Naive B cell (primary cell): ENCODE measurements at places on chromosomes 3 and 15. TPM values are rescaled to one million over a fixed set of nuclear protein-coding genes. Genes with fewer than 3 reads are reported as not detected.

DNA sequence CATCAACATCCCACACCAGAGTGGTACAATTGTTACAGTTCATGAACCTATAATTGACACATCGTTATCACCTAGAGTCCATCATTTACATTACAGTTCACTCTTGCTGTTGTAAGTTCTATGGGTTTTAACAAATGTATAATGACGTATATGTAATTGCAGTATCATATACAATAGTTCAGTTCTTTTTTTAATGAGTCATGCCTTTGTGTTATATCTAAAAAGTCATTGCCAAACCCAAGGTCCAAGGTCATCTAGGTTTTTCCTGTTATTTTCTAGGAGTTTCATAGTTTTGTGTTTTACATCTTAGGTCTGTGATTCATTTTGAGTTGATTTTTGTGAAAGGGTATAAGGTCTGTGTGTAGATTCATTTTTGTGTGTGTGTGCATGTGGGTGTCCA is 160.9 kb upstream of the GALNT15 start:
- no peak for DNase-seq
- no peaks in the 10 kb centered on the region for H3K4me1 ChIP-seq
- no peaks in the 10 kb centered on the region for H3K36me3 ChIP-seq
- peaks cover 4% of the 10 kb centered on the region for H3K27me3 ChIP-seq
- H3K27ac ChIP-seq = no peak overlapping the region
- H3K4me3 ChIP-seq = no peak overlapping the region

GRCh38 chr3:54905261-54905888 is 22.5 kb downstream of the LRTM1 start:
- no peak overlapping the region for H3K4me3 ChIP-seq
- H3K27ac ChIP-seq = no peak overlapping the region
- no peak for DNase-seq
- H3K27me3 ChIP-seq = no peaks in the 10 kb centered on the region
- no peaks in the 10 kb centered on the region for H3K36me3 ChIP-seq
- H3K4me1 ChIP-seq = no peaks in the 10 kb centered on the region

GRCh38 chr3:108137460-108137814 is 46.6 kb upstream of the CD47 start:
- DNase-seq = no peak
- H3K4me1 ChIP-seq = peaks cover 61% of the 10 kb centered on the region
- H3K27ac ChIP-seq = peak overlapping the region; percentile 97
- H3K27me3 ChIP-seq = no peaks in the 10 kb centered on the region

DNA sequence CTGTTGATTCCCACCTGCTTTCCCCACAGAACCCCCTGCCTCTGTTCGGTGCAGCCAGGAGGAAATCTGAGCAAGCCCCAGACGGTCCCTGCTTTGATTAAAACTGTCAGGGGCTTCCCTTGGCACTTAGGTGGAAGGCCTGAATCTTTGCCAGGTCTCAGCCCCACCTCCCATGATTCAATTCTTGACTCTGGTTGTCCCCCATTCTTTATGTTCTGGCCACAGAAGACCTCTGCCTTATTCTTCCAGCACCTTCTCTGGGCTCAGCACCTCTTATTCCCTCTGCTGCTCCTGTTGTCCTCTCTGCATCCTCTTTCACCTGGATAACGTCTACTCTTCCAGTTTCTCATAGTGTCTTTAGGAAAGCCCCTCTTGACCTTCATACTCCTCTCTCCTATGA is 349.4 kb downstream of the PTPRG start:
- no peak overlapping the region for H3K4me3 ChIP-seq
- no peaks in the 10 kb centered on the region for H3K27me3 ChIP-seq

GRCh38 chr15:40878785-40879184 is 4.8 kb upstream of the RHOV start:
- no peaks in the 10 kb centered on the region for H3K36me3 ChIP-seq
- no peak overlapping the region for H3K27ac ChIP-seq
- H3K4me3 ChIP-seq = no peak overlapping the region
- DNase-seq = no peak
- peaks cover 5% of the 10 kb centered on the region for H3K27me3 ChIP-seq

GRCh38 chr3:61780455-61781228 is 219.3 kb downstream of the PTPRG start:
- H3K27me3 ChIP-seq = no peaks in the 10 kb centered on the region
- H3K27ac ChIP-seq = no peak overlapping the region
- no peak for DNase-seq

DNA sequence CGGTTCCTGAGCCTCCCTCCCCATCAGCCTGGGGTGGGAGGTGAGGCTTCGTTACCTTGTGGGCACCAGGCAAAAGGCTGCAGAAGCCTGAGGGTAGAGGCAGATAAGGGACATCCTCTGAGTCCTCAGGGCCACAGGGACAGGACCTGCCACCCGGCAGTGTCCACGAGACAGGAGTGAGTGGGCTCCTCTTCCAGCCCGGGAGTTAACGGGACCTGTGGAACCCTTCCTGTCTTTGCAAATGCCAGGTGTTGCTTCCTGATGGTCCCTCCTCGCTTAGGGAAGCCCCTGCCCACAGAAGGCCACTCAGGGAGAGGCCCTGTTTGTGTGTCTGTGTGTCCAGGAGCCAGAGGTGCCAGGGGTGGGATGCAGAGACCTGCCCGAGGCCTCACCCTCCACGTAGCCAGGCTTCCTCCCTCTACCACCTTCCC is 111.1 kb upstream of the ALDH1A3 start:
- DNase-seq = no peak
- H3K27ac ChIP-seq = no peak overlapping the region
- H3K4me3 ChIP-seq = no peak overlapping the region
- no peaks in the 10 kb centered on the region for H3K36me3 ChIP-seq
- H3K27me3 ChIP-seq = peaks cover 34% of the 10 kb centered on the region

- no peaks in the 10 kb centered on the region for H3K36me3 ChIP-seq
- peak overlapping the region; percentile 79 for H3K27ac ChIP-seq
- no peak overlapping the region for H3K4me3 ChIP-seq
- H3K27me3 ChIP-seq = no peaks in the 10 kb centered on the region
Observed at GRCh38 chr3:13044496-13045240, 28.6 kb downstream of the IQSEC1 start.

GRCh38 chr3:29486917-29487316 is 206.0 kb downstream of the RBMS3 start:
- DNase-seq = no peak
- no peak overlapping the region for H3K4me3 ChIP-seq
- H3K4me1 ChIP-seq = no peaks in the 10 kb centered on the region
- H3K27me3 ChIP-seq = no peaks in the 10 kb centered on the region
- no peak overlapping the region for H3K27ac ChIP-seq
- no peaks in the 10 kb centered on the region for H3K36me3 ChIP-seq

DNA sequence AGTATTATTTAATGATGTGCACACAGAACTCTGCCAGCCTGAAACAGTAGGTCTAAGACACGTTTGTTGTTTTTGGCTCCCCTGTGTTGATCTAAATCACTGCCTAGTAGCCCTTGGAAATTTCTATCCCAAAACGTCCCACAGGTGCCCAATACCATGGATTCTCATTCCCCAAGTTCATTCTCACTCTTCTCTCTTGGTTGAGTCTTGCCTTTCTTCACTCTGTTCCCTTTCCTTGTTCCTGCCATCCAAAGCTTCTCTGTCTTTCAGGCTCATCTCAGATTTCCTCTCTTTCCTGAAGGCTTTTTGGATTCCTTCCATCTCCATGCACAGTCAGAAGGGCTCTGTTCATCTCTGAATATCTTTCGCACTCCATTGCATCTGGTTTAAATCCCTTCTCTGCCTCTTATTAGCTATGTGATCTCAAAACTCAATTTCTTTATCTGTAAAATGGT is 54.2 kb downstream of the PPARG start:
- no peak overlapping the region for H3K27ac ChIP-seq
- no peak overlapping the region for H3K4me3 ChIP-seq
- H3K27me3 ChIP-seq = peaks cover 35% of the 10 kb centered on the region
- no peak for DNase-seq

- peaks cover 7% of the 10 kb centered on the region for H3K36me3 ChIP-seq
- peaks cover 6% of the 10 kb centered on the region for H3K4me1 ChIP-seq
- H3K27me3 ChIP-seq = no peaks in the 10 kb centered on the region
- no peak overlapping the region for H3K27ac ChIP-seq
- H3K4me3 ChIP-seq = no peak overlapping the region
Observed at GRCh38 chr3:126855374-126855773, 127.5 kb upstream of the PLXNA1 start.

DNA sequence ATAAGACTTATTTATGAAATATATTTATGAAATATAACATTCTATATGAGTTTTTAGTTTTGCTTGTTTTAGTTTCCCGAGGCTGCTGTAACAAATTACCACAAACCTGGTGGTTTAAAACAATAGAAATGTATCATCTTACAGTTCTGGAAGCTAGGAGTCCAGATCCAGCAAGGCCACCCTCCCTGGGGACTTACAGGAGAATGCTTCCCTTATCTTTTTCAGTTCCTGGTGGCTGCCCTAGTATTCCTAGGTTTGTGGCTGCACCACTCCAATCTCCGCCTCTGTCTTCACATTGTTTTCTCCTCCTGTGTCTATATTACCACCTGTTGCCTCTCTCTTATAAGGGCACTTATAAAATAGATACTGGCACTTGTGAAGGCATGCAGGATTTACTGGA is 877.8 kb downstream of the TUSC7 start:
- no peak overlapping the region for H3K4me3 ChIP-seq
- no peaks in the 10 kb centered on the region for H3K4me1 ChIP-seq
- no peak for DNase-seq
- no peak overlapping the region for H3K27ac ChIP-seq

- H3K36me3 ChIP-seq = no peaks in the 10 kb centered on the region
- no peaks in the 10 kb centered on the region for H3K27me3 ChIP-seq
- H3K4me1 ChIP-seq = no peaks in the 10 kb centered on the region
Observed at GRCh38 chr3:162094301-162094700, 597.7 kb downstream of the OTOL1 start.

DNA sequence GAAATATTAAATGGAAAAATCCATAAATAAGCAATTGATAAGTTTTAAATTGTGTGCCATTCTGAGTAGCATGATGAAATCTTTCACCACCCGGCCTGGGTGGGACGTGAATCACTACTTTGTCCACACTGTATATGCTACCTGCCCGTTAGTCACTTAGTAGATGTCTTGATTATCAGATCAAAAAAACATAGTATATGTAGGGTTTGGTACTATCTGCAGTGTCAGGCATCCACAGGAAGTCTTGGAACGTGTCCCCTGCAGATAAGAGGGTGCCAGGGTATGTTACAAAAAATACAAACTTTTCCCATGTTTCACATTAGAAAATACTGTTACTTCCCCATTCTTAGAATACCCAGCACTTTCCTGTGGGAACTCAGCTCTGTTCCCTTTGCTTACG is 35.2 kb downstream of the FAM81A start:
- H3K4me1 ChIP-seq = peaks cover 19% of the 10 kb centered on the region
- H3K27me3 ChIP-seq = no peaks in the 10 kb centered on the region
- H3K27ac ChIP-seq = no peak overlapping the region
- no peak for DNase-seq
- H3K36me3 ChIP-seq = peaks cover 11% of the 10 kb centered on the region

The ABHD10 gene
- 58.1 TPM for polyA plus RNA-seq

The PTX3 gene
- not detected for polyA plus RNA-seq

The OXTR gene
- polyA plus RNA-seq = 0.86 TPM

The GOLGA8M gene
- polyA plus RNA-seq = not detected

The TEX55 gene
- polyA plus RNA-seq = not detected

The TUSC7 gene
- polyA plus RNA-seq = not detected

The HCLS1 gene
- 493 TPM for polyA plus RNA-seq

The CCDC13 gene
- polyA plus RNA-seq = 1.2 TPM

The HES1 gene
- 10.9 TPM for polyA plus RNA-seq

The RLBP1 gene
- not detected for polyA plus RNA-seq

The AMT gene
- 1.3 TPM for polyA plus RNA-seq
